GM12864 (cell line): ENCODE measurements at places on chromosomes 3 and 15.

DNA sequence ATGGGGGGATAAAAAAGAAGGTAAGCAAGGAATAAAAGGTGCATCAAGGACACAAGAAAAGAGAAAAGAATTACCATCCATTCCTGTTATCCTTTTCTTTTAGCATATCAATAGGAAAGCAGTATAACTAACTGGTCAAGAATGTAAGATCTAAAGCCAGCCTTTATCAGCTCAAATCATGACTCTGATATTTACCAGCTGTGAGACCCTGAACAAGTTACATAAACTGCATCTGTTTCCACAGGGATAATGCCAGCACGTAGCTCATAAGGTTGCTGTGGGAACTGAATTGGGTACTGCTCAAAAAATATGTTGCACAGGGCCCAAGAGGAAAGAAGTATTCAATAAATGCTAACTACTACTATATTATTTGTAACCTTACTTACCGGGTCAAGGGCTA is 1092.2 kb upstream of the CFAP20DC start:
- no peak for DNase-seq

GRCh38 chr3:119322021-119322834 is 28.0 kb downstream of the ARHGAP31 start:
- no peak for DNase-seq

DNA sequence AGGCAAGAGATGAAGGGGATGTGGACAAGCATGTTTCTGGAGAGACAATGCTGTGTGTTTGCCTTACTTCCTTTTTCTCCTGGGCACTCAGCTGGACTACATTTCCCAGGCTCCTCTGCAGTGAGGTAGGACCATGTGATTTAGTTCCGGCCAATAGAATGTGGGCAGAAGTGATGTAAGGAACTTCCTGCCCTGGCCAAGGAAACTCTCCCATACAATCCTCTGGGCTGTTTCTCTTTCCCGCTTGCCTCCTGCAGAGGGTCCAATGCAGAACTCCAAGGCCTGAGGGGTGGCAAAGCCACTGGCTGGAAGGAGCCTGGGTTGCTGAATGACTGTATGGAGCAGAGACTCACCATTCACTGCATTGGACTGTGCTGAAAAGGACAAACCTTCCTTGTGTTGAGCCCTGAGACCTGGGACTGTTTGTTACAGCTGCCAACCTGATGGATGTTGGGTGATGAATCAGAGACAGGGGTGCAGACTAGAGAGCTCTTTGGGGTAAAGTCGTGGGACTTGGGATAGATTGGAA is 82.7 kb upstream of the SLC6A6 start:
- DNase-seq, result peak; percentile 84

GRCh38 chr15:52104532-52105004 is 8.0 kb downstream of the BCL2L10 start:
- DNase-seq, result peak; percentile 59

- no peak for DNase-seq
These were observed 135.5 kb downstream of the TGFBR2 start for GRCh38 chr3:30741889-30742288.

DNA sequence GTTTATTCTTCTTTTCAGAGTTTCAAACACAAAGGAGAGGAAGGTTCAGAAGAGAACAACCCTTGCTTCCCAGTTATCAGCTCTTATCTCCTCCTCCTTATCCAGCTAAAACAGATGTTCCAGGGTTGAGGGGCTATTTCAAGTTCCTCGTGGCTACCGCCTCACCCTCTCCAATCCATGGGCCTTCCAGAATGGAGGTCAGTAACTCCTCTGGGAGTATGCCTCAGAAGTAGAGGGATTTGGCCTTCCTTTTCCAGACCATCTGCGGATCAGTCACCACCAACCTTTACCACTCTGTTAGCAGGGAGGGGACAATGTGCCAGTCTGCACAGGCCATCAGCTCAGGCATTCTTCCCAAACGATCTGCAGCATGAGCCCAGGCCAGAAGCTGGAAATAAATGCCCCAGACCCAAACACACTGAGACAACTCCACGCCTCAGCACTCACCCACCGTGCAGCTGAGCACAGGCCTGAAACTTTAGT is 14.8 kb downstream of the HTR3C start:
- no peak for DNase-seq

GRCh38 chr3:79326642-79327041 is 441.2 kb downstream of the ROBO1 start:
- DNase-seq, result no peak

DNA sequence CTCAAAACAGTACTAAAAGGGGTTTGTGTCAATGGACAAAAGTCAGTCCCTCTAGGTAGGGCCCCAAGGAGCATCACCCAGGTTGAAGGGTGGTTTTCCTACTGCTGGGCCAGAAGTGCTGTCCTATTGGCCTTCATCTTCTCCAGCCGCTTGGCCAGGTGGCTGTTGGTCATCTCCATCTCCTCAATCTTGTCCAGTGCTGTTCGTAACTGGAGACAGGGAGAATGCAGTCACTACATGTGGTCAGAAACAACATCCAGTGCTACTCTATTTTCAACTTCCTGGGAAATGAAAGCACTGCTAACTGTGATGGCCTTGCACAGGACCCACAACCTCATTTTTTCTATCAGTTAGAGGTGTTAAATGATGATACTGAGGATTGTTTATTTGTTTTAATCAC is 60.4 kb downstream of the MLH1 start:
- DNase-seq, result no peak

- DNase-seq, result no peak
These were observed 55.2 kb upstream of the SMAD6 start for GRCh38 chr15:66646799-66647198.

DNA sequence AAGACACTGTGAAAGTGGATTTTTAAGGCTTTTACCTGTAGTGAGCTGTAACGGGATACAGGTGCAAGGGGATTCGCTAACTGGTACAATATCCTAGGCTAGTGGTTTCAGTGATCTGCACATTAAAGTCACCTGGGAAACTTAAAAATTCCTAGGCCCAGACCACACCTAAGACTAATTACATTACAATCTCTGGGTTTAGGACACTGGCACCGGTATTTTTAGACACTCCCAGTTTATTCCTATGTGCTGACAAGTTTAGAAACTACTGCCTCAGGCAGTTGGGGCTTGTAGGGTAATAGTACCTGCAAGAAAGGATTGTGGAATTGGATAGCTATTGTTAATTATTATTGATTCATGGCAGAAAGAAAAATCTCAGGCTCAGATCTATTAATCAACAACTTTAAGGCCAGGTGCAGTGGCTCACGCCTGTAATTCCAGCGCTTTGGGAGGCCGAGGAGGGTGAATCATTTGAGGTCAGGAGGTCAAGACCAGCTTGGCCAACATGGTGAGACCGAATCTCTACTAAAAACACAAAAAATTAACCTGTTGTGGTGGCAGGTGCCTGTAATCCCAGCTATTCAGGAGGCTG is 50.4 kb upstream of the CASR start:
- no peak for DNase-seq
